ENCODE measurements at places on chromosomes 12 and 14. TPM values are rescaled to one million over a fixed set of nuclear protein-coding genes. Genes with fewer than 3 reads are reported as not detected.

The GPRC5A gene
- polyA plus RNA-seq: 1.1 TPM

The C14orf39 gene
- polyA plus RNA-seq: 0.66 TPM

The GLT1D1 gene
- 1.1 TPM for polyA plus RNA-seq

The ST8SIA1 gene
- 2.3 TPM for polyA plus RNA-seq

The OTX2 gene
- polyA plus RNA-seq: 0.11 TPM

The PTPN21 gene
- polyA plus RNA-seq: 3.5 TPM

The BEGAIN gene
- 1.0 TPM for polyA plus RNA-seq

The LAG3 gene
- polyA plus RNA-seq: 4.8 TPM

The ALDH2 gene
- 43.9 TPM for polyA plus RNA-seq

The MEG3 gene
- 103 TPM for polyA plus RNA-seq

The NRXN3 gene
- 1.5 TPM for polyA plus RNA-seq

The C12orf50 gene
- 0.18 TPM for polyA plus RNA-seq

The KRT78 gene
- polyA plus RNA-seq: 7.2 TPM

The RAD9B gene
- 0.87 TPM for polyA plus RNA-seq

The SIRT4 gene
- polyA plus RNA-seq: 2.8 TPM

The VTI1B gene
- 71.0 TPM for polyA plus RNA-seq

The TRIM9 gene
- 1.8 TPM for polyA plus RNA-seq

The IFNG-AS1 gene
- polyA plus RNA-seq: 0.07 TPM

The SMIM10L1 gene
- polyA plus RNA-seq: 16.9 TPM

The SYCP3 gene
- polyA plus RNA-seq: 1.4 TPM

The TAS2R7 gene
- not detected for polyA plus RNA-seq

The TEAD4 gene
- 15.1 TPM for polyA plus RNA-seq

The GDF3 gene
- polyA plus RNA-seq: 0.37 TPM

The SYT1 gene
- 0.82 TPM for polyA plus RNA-seq

The KRT6C gene
- polyA plus RNA-seq: 23.5 TPM

The GPR132 gene
- polyA plus RNA-seq: 7.4 TPM

The LGR5 gene
- polyA plus RNA-seq: 0.27 TPM

The MYO1H gene
- 0.14 TPM for polyA plus RNA-seq

The ATP2A2 gene
- 37.6 TPM for polyA plus RNA-seq

The MIP gene
- 0.02 TPM for polyA plus RNA-seq

The SLC6A15 gene
- 0.32 TPM for polyA plus RNA-seq

The AQP2 gene
- polyA plus RNA-seq: 0.05 TPM

The TCL1B gene
- polyA plus RNA-seq: 0.14 TPM

The RD3L gene
- not detected for polyA plus RNA-seq

The CLEC2D gene
- polyA plus RNA-seq: 93.0 TPM
